ENCODE measurements at places on chromosomes 12 and 14.

DNA sequence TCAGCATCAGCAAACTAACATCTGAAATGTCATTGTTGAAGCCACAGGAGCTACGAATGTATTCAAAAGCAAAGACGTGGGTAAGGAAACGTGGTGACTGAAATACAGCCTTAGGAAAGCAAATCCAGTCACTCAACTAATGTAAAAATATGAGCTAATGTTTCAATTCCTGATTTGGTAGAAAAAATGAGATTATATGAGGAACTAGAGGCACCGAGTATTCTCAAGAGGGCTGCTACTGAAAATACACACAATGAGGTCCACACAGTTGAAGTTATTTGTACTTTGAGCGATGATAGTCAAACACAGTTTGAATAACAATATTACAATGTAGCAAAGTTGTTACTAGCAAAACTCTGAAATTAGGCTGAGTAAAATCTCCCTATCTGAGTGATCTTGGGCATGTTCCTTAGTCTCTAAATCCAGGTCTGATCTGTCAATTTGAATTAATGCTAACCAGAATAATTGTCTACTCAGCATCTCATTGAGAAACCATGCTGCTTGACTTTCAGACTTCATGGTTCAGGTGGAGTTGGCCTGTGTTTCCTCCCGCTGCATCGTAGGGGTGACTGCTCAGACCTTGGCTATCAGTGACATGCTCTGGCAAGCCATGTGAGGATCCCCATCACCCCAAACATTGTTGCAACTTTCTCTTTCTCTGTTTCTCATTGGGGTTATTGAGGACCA lies 467.1 kb upstream of the SOX5 start:
- no peak for DNase-seq

DNA sequence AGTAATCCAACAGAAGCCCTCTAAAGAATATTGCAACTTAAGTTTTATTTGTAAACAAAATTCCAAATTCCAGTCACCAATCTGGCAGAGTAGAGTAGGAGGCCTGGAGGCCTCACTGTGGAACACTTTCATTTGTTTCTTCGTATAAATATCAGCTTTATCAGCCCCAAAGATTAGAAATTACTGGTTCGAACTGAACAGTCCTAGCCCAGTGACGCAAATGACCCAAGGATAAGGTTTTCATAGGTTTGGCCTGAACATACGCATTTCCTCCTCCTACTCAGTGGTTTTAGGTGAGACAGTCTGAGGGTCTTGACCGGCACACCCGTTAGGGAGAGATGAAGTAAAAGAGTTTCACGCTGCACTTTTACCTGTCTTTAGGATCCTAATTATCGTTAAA lies 1.7 kb downstream of the CDC42BPB start:
- DNase-seq: no peak

DNA sequence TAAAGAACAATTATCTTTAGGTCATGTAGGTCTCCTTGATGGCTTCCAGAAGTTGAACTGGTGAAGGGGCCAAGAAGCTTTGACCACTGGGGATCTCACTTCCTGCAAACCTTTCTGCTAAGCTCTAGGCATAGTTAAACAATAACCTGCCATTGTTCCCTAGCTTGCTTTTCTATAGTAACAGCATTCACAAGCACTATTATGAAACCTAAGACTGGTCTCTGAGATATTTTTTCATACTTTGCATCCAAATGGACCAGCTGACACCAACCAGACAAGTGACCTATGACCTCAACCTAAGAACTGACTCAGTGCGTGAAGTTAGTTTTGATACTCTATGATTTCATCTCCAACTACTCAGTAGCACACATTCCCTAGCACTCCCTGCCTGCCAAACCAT lies 129.1 kb downstream of the PTPRB start:
- no peak for DNase-seq

- no peak for DNase-seq
Measured at GRCh38 chr12:52059582-52060497, 8.6 kb downstream of the NR4A1 start.

DNA sequence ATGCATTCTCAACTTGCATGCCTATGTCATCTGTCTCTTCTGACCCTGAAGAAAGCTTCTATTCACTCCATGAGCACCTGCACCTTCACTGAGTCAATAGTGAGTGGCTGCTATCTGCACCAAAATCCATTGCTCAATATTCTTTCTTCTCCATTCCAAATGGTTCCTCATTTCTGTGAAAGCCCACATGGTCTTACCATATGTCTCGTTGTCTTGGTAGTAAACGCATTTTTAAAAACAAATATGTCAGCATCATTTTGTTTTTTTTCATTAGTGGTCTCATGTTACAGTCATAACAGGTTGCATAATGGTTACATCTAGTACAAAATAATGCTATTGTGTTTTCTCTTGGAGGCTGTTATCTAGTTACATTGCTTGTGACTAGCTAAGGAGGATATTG lies 106.9 kb upstream of the CPM start:
- no peak for DNase-seq

DNA sequence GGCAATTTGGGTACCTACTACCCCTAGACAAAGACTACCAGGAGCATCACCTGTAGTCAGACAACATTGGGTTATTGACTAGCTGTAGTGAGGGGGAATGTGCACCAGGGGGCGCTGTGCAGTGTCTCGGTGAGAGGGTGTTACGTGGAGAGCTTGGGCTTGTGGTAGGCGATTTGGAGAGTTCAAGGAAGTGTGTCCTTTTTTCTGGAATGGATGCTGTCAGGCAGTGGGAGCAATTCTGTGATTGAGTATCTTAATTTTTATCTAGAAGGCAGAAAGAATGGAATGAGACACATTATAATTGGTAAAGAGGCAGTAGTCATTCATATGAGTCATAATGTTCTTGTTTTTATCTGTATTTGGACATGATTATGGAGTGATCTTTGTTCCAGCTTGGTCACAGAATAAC lies 187.7 kb downstream of the GALC start:
- peak; percentile 13 for DNase-seq

- DNase-seq: no peak
Measured at GRCh38 chr12:54723379-54724256, 75.5 kb upstream of the DCD start.

DNA sequence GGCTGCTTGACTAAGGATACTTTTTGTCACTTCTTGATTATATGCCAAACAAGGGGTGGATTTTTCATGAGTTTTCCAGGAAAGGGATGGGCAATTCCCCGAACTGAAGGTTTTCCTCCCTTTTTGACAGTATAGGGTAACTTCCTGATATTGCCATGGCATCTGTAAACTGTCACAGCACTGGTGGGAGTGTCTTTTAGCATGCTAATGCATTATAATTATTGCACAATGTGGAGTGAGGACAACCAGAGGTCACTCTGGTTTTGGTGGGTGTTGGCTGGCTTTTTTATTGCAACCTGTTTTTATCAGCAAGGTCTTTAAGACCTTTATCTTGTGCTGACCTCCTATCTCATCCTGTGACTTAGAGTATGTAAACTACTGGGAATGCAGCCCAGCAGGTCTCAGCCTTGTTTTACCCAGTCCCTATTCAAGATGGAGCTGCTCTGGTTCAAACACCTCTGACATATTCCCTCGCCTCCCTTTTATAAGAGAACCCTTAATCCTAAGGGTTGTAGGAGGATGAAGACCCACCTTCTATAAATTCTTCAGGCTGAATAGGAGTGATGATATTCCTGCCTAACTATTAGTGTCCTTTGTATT lies 471.2 kb downstream of the ATP23 start:
- DNase-seq: no peak

DNA sequence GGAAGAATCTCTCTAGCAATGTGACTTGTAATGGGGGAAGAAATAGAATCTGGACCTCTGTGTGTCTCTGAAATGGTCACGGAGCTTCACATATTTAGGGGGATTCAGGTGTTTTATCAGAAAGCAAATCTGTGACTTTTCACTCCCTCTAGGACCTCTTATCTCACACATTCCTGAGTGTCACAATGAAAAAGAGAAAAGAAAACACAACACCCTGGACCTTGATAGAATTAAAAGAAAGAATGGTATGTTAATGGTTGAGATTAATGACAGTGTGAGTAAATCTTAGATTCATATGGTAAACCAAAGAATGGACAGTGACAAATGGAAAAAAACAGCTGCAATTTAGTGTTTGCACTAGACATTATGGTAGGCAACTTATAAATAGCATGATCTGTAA lies 68.5 kb downstream of the PKP2 start:
- DNase-seq: no peak

- DNase-seq: no peak
Measured at GRCh38 chr12:77239617-77240016, 174.2 kb upstream of the E2F7 start.
